Right renal cortex interstitium (tissue), 3 donors: ENCODE measurements at places on chromosomes 3 and 15.

GRCh38 chr3:111986800-111987199, 8.0 kb downstream of the ABHD10 start:
- no peak for DNase-seq

DNA sequence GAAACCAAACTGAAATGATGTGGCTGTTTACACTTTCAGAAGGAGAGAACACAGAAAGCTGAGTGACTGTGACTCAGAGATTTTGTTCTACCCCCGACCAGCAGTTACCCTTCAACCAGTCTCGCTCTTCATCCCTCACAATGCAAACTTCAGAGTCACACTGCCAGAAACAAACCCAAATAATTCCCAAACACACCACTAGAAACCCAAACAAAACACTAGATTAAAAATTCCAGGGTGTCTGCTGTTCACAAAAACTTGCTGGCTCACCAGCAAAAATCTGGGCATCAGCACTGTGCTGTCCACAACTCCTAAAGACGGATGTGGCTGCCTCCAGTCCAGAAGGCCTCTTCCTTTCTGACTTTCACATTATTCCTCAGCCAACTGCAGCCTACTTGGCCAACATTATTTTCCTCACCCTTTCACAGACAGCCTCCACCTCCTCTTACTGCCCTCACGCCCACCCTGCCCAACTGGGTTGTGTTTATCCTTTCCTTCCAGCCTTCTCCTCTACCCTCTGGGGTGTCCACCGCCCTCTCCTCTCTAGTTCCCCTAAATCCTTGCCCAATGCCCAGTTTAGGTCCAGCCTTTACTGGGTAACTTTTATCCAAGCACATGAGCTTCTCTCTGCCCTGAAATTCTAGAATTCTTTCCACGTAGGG, 71.4 kb downstream of the MECOM start:
- no peak for DNase-seq

- DNase-seq: no peak
These were observed 50.8 kb upstream of the TMEM108 start for GRCh38 chr3:132987396-132987795.

DNA sequence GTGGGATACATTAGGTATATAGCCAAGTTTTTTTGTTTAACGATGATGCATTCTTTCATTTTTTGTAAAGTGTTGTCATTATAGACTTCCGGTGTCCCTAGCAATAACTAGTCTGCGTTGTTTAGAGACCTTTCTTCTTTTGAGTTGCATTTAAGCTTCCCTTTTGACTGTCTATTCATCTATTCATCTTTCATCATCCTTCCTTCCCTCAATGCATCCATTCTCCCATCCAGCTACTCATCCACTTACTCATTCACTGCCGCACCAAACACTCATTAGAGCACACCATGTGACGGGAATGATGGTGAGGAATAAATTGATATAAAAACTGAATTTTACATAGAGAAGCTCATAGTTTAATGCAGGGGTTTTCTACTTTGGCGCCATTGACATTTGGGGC, 32.9 kb downstream of the OR4F15 start:
- DNase-seq: no peak

DNA sequence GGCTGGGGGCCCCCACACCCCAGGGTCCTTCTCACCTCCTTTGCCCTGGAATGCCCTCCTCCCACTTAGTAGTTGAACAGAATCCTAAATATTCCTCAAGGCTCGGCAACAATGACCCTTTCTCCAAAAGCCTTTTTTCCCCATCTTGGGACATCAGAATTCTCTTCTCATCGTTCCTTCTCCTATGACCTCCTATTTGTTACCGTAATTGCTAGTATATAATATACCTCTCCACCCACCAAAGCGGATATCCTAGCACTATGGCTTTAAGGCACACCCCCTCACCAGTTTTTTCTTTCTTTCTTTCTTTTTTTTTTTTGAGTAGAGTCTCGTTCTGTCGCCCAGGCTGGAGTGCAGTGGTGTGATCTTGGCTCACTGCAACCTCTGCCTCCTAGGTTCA, 16.8 kb downstream of the HDAC11 start:
- no peak for DNase-seq

- no peak for DNase-seq
These were observed 28.4 kb upstream of the MEF2A start for GRCh38 chr15:99537344-99537743.

GRCh38 chr3:40186508-40186907, 123.0 kb upstream of the EIF1B start:
- no peak for DNase-seq
